Tibial nerve (tissue), 4 donors: ENCODE measurements at places on chromosomes 2 and 18. TPM values are rescaled to one million over a fixed set of nuclear protein-coding genes. Genes with fewer than 3 reads are reported as not detected.

DNA sequence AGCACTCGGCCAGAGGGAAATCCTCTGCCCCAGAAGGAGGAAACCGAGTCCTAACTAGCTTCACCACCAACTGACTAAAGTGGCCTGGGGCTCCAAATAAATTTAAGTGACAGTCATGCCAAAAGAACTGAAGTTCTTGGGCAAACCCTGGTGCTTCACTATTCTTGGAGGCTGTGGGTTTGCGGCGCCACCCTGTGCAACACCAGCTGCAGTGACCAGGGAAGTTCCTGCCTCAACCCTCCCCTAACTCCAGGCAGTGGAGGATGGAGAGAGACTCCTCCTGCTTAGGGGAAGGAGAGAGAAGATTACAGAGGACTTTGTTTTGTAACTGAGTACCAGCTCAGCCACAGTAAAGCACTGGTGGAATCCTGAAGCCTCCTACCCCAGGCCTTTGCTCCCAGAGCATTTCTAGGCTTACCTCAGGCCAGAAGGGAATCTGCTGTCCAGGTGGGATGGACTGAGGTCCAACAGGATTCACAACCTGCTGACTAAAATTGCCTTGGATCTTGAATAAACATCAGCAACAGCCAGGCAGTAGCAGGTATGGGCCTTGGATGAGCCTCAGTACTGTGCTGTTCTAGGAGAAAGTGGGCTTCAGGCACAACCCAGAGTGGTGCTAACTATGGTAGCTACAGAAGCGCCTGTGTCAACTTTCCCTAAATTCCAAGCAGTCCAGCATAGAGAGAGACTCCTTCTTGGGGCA is 29.4 kb upstream of the BMP10 start:
- DNase-seq = no peak

DNA sequence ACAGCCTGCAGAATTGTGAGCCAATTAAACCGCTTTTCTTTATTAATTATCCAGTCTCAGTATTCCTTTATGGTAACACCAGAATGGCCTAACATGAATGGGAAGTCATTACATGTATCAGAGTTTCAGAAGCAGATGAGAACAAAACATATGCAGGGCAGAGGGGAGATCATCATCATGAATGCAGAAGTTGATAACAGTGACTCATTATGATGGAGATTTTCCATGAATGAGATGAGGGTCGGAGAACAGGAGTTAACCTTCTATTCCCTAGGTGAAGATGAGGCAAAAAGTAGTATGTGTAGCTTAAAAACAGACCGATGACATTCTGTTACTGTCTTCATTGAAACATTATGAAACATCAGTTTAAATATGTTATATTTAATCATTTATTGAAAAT is 59.5 kb upstream of the PPM1B start:
- no peak for DNase-seq

GRCh38 chr2:197377670-197378069 is 57.2 kb downstream of the SF3B1 start:
- no peak for DNase-seq

GRCh38 chr2:237872178-237872887 is 12.9 kb downstream of the RAMP1 start:
- no peak for DNase-seq

- no peak for DNase-seq
These were observed 6.3 kb downstream of the ADRA2B start for GRCh38 chr2:96109931-96110511.

GRCh38 chr2:112836695-112837117 is at the start of gene IL1B:
TSS of gene IL1B (minus strand) at chr2:112836779. CDS start at chr2:112836229, 550 bp downstream.
- no peak for DNase-seq

- no peak for DNase-seq
These were observed 4.8 kb downstream of the NEU4 start for GRCh38 chr2:241813644-241814392.

- no peak for DNase-seq
These were observed 253.1 kb downstream of the DYM start for GRCh38 chr18:49207361-49207760.

The ZNF638 gene
- 249 TPM for total RNA-seq

DNA sequence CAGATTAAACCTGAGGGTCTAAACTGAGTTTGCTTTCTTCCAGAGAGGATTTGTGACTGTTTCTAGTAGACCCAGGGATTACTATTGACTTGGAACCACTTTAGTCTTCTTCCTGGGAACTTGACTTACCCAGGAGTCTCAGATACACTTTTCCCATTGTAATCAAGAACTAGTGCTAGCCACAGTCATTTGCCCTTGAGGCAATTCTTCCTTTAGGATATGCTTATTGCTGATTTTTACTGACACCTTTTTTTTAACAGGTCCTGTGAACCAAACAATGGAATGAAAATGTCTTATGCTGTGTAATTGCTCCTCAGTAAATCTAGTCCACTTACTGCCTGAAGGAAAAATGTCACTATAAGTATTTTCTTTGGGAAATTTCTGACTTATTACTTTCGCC is 78.3 kb downstream of the TAF4B start:
- DNase-seq = no peak

- DNase-seq = no peak
These were observed 41.0 kb downstream of the LBH start for GRCh38 chr2:30272286-30272685.

DNA sequence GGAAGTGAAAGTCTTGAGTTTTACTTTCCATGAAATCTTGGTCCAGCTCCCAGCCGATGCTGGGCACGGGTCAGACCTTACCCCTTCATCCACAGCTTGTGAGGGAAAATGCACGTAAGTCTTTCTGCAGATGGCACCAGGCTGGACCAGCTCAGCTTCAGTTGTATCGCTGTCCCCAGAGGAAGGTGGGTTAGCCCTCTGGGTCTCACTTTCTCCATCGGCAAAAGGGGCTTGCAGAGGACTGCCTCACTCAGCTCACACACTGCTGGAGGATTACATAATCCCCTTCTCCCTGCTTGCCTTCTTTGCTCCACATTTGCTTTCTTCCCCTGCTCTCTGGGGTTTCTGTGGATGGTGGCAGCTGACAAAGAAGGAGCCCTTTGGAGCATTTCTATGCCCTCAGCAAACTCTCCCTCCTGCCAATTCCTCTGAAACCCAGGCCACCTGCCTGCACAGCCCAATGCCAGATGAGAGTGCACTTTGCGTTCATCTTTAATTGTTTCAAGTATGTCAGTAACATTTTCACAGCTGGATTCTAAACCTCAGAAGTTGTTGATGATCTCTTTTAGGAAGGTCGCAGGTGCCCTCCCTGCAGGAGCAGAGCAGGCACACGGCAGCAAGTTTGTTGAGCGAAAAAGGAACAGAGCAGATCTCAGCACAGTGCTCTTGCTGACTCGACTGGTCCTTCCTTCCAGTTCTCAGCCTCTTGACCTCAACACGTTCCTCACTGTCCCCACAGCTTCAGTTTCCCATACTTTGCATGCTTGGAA is 155.6 kb upstream of the GLI2 start:
- DNase-seq = no peak

GRCh38 chr2:223057569-223057968 is 5.6 kb downstream of the KCNE4 start:
- no peak for DNase-seq

DNA sequence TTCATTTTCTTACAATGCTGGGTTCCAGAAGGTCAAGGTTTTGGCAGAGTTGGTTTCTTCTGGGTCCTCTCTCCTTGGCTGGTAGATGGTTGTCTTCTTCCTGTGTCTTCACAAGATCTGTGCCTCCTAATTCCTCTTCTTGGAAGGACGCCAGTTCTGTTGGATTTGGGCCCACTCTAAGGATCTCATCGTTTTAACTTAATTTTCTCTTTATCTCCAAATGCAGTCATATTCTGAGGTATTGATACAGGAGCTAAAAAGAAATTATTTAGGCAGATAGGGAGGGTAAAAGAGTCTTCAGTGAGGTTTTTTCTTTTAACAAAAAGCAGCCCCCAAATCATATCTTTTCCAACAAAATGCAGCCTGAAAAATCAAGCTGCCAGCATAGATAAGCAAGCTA is 998.4 kb downstream of the SOCS6 start:
- DNase-seq = no peak

- DNase-seq = no peak
These were observed 13.6 kb downstream of the ASAP2 start for GRCh38 chr2:9220201-9220600.

DNA sequence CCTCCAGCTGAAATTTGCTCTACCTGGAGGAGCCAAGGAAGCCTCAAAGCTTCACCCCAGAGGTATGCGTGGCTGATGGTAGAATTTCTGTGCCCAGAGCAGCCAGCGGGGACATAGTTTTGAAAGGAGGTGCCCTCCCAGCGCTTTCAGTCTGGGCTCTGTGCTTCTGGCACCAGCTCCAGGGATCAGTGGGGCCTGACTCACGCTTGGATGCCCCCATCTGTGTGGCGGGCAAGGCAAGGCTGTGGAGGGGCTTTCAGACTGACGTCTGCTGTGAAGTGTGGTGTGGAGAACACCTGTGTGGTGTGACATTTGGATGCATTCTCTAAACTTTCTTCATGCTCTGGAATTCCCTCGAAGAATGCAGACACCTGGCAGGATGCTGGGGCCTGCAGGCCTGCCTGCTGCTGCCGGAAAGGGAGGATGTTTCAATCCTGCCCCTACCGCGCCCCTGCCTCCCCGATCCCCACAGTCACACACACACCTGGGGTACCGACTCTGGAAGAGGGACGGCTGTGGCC is 84.1 kb downstream of the CTIF start:
- no peak for DNase-seq

The ALK gene
- 4.8 TPM for total RNA-seq
